ENCODE measurements at places on chromosomes 1 and 21. TPM values are rescaled to one million over a fixed set of nuclear protein-coding genes. Genes with fewer than 3 reads are reported as not detected.

MMEL1 gene
- total RNA-seq, result 0.73 TPM

DNA sequence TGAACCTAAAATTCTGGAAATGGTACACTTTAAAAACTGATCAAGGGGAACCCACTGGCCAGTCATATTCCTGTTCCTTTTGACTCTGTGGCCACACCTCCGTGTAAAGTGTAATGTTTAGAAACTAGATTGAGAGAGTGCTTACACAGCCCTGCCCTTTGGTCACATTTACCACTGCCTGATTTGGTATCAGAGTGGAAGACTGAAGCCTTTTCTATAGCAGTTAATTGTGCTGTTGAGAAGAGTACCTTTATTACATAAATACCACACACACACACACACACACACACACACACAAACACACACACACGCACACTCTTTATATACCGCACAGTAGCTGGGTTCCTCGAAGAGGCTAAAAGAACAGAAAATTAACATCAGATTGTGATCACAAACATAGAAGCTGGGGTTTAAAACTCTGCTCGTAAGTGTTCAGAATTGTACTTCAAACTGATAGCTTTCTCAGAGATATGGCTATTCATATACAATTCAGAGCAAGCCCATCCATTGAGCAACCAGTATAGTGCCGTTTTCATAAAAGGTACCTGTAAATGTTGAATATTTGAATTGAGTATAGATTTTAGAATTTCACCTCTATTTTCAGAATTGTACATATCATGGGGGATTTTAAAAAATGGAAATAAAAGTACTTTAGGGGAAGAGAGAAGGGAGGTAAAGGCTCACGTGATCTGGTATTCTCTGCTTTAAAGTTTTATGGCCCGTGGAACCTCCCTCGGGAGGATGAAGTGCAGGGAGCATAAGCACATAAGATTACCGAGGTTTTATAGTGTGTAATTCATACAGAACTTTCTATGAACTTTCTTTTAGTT, 37.5 kb downstream of the CAMTA1 start:
- DNase-seq, result no peak

GRCh38 chr1:117232531-117232930, 21.8 kb upstream of the VTCN1 start:
- DNase-seq, result no peak

GRCh38 chr1:5617179-5617520, 375.1 kb downstream of the NPHP4 start:
- no peak for DNase-seq

GRCh38 chr1:32181563-32181962, 2.1 kb downstream of the TXLNA start:
- DNase-seq, result no peak

GRCh38 chr21:46555678-46556077, 49.2 kb downstream of the S100B start:
- DNase-seq, result no peak

- DNase-seq, result no peak
These were observed 5.9 kb downstream of the OTUD3 start for GRCh38 chr1:19888112-19888511.

OR2C3 gene
- not detected for total RNA-seq

GRCh38 chr1:58946390-58946789, 162.5 kb upstream of the JUN start:
- no peak for DNase-seq

DNA sequence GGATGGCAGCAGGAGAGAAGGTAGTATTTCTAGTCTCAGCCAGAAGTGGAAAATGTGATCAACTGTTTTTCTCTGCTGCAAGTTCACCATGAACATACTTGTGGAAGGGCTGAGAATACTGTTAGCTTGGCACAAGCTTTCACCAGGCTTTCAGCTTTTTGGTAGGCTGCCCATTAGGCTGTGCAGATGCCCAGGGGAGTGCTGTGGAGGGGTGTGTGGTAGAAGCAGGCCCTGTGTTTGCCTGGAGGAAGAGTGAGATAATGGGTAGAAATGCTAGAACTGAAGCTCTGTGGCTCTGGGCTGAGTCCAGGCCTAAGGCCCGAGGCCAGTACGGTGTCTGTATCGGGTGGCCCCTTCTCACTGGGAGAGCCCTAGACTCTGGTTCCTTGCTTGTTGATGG, 9.8 kb downstream of the DNAJC6 start:
- no peak for DNase-seq

DCDC2B gene
- total RNA-seq, result not detected

GRCh38 chr1:85378534-85378933, 86.4 kb downstream of the DDAH1 start:
- DNase-seq, result no peak

- no peak for DNase-seq
These were observed 156.2 kb downstream of the ZBTB18 start for GRCh38 chr1:244207042-244207934.

GRCh38 chr1:202745323-202745888, 35.2 kb upstream of the SYT2 start:
- no peak for DNase-seq

GRCh38 chr1:205004351-205004750, 38.7 kb upstream of the CNTN2 start:
- no peak for DNase-seq

DNA sequence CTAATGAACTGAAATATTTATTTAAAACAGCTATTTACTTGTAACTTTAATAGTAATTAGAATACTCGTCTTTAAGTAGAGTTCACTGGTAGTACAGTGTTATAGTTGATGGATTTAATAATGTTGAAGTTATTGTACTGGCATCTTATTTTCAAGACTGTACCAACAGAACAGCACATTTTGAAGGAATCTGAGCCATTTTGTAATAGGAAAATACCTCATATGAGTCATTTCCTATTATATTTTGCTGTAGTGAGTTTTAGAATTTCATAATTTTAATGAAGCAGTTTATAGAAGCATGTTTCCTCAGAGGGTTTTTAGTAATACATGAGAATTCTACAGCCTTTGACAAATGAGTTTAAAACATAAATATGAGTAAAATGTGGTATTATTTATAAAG, 258.3 kb downstream of the OLFM3 start:
- DNase-seq, result no peak

DNA sequence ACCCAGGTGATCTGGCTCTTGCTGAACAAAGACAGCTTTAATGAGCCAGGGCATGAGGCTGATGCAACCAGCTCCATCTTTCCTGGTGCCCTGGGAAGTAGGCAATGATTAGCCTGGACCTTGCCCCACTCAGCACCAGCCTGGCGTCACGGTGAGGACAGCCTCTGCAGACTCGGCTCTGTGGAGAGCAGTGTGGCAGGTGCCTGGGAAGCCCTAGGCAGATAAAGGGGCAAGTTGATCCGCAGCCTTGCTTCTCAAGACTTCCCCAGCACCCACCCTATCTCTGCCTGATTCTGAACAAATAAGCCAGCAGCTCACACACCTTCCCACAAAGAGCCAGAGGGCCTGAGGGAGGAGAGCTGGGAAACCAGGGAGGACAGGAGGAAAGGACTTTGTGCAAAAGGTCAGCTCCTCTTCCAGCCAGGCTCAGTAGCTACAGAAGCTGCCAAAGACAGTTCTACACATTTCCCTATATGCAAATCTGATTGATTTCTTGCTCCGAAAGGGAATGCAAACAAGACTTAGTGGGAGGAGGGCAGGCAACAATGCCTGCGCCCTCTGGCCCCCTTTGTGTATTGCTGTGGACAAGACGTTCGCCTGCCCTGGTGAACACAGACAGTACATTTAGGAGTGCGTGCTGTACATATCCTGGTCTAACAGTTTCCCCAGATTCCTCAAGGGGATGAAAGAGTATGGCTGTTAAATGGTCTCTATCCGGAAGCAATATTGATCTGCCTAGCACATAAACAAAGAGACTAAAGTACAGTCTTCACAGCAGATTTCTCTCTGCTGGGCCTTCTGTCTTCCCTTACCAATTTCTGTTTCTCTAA, 63.8 kb downstream of the BCAR3 start:
- DNase-seq, result no peak

GRCh38 chr1:86762336-86762735, 58.0 kb downstream of the SH3GLB1 start:
- DNase-seq, result no peak

C4BPA gene
- total RNA-seq, result not detected

GRCh38 chr1:3393987-3394920, 60.2 kb upstream of the ARHGEF16 start:
- no peak for DNase-seq

GRHL3 gene
- total RNA-seq, result not detected

- no peak for DNase-seq
These were observed 21.1 kb downstream of the TTC13 start for GRCh38 chr1:230957580-230957989.

GRCh38 chr1:204419064-204419403, 7.4 kb upstream of the PPP1R15B start:
- DNase-seq, result no peak

GRCh38 chr1:226602186-226603021, 53.8 kb downstream of the STUM start:
- no peak for DNase-seq

GRCh38 chr1:31238612-31238985, 1.1 kb downstream of the NKAIN1 start:
- DNase-seq, result no peak

ARMH1 gene
- total RNA-seq, result 139 TPM

DNA sequence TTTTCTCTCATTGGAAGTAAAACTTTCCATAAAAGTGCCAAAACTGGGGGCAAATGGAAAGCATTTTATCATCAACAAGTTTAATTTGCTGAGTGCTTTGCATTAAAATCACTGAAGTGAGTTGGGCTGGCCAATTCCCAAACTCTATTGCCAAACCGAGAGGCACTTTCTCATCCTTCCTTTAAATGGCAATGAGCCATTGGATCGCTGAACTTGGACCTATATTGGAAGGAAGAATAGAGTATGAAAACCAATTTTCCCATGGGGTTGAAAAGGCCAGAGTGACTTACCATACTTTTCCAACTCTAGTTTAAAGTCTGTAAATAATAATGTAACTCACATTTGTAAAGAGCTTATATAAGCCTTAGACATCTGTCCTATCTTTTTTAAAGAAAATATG, 189.1 kb upstream of the C1orf87 start:
- DNase-seq, result no peak

- no peak for DNase-seq
These were observed 149.8 kb upstream of the DUSP10 start for GRCh38 chr1:221891708-221892107.

- DNase-seq, result no peak
These were observed 8.8 kb upstream of the REN start for GRCh38 chr1:204174958-204175357.

GRCh38 chr1:167935216-167936067, 1.0 kb upstream of the DCAF6 start:
- DNase-seq, result peak; percentile 54
